ENCODE measurements at places on chromosomes 12 and 14.

DNA sequence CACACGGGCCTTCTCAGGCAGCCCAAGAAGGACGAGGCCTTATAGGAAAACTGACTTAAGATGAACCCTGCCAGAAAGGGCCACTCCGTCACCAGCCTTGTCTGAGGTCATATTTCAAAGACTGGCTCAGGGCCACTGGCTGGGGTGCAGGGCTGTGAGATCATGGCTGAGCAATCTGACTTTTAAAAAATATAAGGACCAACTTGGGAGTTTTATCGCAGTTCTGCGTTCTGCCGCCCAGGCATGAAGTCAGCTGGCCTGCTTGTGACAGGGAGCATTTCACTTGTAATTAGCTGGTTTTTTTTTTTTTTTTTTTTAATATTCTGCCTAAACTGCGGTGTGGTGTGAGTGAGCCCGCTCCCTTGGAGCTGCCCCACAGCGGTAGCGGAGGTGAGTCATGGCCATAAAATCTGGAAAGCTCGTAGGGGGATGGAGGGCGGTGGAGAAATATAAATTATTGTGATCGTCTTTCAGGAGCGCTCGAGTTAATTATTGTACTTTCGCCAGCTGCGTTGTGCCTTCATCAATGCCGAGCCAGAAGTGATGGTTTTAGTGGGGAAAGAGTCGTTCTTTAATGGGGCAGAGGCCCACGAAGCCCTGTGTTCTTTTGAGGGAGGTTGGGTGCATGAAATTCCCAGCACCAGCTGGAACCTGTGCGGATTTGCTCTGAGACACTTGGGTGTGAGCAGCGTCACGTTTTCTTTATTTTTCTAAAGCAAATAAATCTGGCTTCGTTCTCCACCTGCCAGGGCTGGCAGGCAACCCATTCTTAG lies 231.9 kb downstream of the C12orf75 start:
- peak; percentile 86 for DNase-seq

GRCh38 chr12:63308671-63309070 lies 157.7 kb upstream of the AVPR1A start:
- DNase-seq, result no peak

GRCh38 chr14:49946320-49947141 lies 53.6 kb downstream of the ARF6 start:
- DNase-seq, result peak; percentile 79

DNA sequence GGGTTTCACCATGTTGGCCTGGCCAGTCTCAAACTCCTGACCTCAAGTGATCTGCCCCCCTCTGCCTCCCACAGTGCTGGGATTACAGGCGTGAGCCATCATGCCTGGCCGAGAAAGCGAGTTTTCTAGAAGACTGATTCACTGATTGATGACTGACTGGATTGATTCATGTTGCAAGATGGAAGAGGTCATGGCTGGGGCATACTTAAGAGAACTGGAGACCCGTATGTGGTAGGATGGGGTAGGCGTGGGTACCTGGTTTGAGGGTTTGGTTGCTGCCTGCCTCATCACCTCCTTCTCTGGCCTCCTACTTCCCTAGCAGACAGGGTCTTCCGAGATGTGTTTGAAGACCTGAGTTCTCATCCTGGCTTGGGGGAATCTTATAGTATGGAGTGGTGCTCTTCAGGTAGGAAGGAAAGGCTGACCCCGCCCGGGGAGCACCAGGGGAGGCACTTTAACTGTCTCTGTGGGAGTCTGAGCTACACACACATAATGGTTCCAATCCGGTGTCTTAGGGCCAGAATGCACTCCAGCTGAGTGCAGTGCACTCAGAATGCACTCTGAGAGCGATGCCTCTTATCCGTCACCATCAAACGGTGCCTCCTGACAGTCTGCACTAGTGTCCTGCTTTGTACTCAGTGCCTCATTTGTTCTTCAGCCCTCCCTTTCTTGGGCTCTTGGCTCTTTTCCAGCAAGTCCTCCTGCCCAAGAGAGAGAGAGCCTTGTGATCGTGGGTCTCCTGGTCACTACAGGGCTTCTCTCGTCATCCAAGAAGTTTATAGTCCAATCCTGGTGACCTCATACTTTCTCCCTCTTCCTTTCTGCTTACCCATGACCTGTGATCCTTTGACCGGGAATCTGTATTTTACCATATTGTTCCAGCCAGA lies 19.7 kb downstream of the PLEKHG3 start:
- no peak for DNase-seq

DNA sequence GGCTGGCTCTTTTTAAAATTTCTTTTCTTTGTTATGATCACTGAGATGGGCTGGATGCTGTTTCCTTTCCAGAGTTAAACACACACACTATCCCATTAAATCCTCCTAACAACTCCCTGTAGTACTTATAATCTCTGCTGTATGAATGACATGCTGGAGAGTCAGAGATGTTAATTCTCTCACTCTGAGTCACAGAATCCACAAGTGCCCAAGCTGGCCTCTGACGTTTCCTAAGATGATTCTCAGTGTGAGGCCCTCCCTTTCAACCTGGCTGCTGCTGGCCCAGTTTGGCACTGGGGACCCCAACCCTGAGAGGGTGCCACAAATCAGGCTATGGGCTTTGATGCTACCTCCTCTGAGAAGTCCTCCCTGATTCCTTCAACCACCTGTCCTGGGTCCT lies 5.4 kb downstream of the NOS1 start:
- DNase-seq, result no peak

DNA sequence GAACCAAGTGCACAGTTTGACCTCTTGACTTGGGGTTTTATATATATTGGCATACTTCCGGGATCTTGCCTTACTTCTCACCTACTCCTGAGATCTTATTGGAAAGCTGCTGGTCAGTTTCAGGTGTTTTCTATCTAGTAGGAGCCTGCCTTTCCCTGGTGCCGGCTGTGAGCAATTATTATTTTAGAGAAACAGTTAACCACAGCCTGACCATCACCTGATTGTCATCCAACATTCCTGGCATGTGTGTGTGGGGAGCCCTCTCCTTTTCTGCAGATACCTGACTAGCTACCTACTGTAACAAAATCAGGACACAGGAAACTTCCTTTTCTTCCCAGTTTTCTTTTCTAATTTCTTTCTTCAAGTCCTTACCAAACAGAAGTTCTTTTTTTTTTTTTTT lies 220.4 kb downstream of the ATP23 start:
- DNase-seq, result no peak

GRCh38 chr12:100266585-100266834 lies 369 bp downstream of the DEPDC4 start:
- DNase-seq, result no peak

DNA sequence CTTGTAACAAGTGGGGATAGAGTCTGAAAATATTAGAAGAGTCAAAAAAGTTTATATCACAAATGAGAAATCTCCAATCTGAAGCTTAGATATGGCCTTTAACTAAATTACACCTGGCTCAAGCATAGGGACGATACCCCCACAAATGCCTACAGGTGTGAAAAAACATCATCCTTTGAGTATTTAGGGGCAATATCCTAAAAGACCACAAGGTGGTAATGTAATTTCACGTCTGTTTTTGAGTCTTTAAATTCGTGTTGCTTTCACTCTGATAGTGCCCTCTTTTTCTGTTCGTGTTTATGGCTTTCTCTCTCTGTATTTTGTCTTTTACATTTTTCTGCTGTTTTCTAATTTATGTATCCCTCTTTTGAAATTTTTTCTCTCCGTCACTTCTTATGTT lies 84.3 kb downstream of the ETNK1 start:
- DNase-seq, result peak; percentile 66

- no peak for DNase-seq
These were observed 83.6 kb downstream of the NOS1 start for GRCh38 chr12:117277875-117278274.

GRCh38 chr12:20006871-20007730 lies 361.2 kb upstream of the PDE3A start:
- no peak for DNase-seq

- DNase-seq, result peak; percentile 60
These were observed 61.2 kb downstream of the FBXL14 start for GRCh38 chr12:1533205-1533601.

- no peak for DNase-seq
These were observed 513.4 kb downstream of the MED13L start for GRCh38 chr12:115763982-115764621.

DNA sequence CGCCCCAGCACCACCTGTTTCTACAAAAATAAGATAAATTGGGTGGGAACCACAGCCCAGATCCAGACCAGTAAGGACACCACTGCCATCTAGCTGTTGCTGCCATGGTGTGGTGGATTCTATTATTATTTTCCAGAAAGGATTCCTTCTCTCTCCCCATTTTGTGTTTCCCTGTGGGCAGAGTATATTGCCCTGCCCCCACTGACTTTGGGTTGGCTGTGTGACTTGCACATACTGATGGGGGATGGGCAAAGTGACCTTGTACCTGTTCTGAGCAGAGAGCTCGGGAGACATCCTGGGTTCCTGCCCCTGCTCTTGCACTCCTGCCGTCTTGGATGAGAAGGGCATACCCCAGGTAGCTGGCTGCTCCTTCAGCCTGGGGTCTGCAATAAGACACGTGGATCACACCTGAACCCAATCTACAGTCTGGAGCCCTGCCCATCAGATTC lies 24.3 kb downstream of the MOAP1 start:
- peak; percentile 10 for DNase-seq

GRCh38 chr12:128361400-128361995 lies 94.5 kb downstream of the TMEM132C start:
- no peak for DNase-seq

GRCh38 chr12:7486512-7486911 lies 17.1 kb downstream of the CD163 start:
- DNase-seq, result no peak

DNA sequence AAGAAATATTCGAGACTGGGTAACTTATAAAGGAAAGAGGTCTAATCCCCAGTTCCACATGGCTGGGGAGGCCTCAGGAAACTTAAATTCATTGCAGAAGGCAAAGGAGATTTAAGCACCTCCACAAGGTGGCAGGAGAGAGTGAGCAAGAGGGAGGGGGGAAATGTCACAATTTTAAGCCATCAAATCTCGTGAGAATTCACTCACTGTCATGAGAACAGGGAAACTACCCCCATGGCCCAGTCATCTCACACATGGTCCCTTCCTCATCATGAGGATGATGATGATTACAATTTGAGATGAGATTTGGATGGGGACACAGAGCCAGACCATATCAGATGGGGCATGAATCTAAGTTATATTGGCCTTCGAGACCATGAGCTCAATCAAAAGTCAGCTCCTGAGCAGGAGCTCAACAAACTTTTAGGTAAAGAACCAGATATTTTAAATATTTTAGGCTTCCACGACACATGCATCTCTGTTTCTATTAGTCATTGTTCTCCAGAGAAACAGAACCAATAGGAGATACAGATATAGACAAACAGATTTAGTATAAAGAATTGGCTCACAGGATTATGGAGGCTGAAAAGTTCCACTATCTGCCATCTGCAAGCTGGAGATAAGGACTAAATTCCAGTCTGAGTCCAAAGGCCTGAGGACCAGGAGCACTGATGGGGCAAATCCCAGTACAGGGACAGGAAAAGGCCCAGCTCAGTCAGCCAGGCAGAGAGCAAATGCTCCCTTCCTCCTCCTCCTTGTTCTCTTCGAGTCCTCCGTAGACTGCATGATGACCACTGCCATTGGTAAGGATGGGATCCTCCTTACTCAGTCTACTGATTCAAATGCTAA lies 24.9 kb downstream of the DGLUCY start:
- DNase-seq, result peak; percentile 45

DNA sequence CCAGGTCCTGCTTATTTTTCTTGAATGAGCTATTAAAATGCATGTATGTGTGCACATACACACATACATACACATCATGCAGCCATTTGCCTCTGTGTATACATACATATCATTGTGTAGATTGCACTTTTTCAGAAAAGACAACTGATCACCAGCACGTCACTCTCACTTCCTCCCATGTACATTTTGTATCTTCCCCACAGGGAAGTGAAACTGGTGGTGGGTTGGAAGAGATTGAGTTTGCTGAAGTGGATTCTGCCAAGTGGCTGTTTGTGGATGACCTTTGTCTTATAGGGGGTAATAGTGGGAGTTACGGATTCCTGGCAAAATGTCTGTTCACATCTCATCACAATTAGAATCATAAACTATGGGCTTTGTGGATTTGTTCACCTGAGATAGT lies 448.6 kb downstream of the RAD51B start:
- DNase-seq, result no peak

- no peak for DNase-seq
These were observed 127.1 kb upstream of the BMP4 start for GRCh38 chr14:54083549-54084239.

- DNase-seq, result peak; percentile 95
These were observed 40.7 kb downstream of the LRRIQ1 start for GRCh38 chr12:85076688-85077430.

GRCh38 chr12:2679068-2679815 lies 115.5 kb upstream of the FKBP4 start:
- DNase-seq, result no peak

GRCh38 chr14:61535458-61535857 lies 159.9 kb upstream of the HIF1A start:
- DNase-seq, result no peak

DNA sequence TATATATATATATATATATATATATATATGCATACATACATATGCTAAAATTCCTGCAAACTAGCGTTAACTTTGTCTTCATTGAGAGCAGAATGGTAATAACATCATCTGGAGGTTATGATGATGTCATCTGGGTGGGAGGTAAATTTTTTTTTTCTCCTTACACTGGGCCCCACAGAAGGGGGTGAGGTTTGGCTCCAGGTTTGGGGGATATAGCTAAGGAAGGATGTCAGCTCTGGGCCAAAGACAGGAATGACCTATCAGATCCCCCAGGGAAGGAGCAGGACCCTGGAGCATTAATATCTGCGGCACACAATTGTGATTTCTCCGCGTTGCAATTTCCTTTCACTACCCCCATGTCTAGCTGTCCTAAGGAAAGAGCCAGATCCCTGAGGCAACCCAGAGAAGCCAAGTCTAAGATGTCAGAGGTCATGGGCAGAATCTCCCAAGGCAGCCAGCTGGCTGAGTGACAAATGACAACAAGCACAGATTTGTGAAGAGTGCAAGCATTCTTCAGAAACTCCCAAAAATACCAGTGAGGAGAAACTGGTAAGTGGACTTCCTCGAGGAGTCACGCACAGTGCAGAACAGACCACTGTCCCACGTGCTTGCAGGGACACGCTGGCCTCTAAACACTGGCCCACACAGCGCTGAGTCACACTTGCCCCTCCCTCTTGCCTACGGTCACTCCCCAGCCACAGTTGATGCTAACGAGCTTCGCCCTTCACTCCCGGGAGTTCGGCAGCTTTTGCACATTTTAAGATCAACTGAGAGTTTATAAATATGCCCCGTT lies 9.9 kb downstream of the UBC start:
- DNase-seq, result peak; percentile 95

- no peak for DNase-seq
These were observed 265.3 kb downstream of the SOX5 start for GRCh38 chr12:23684121-23684520.

DNA sequence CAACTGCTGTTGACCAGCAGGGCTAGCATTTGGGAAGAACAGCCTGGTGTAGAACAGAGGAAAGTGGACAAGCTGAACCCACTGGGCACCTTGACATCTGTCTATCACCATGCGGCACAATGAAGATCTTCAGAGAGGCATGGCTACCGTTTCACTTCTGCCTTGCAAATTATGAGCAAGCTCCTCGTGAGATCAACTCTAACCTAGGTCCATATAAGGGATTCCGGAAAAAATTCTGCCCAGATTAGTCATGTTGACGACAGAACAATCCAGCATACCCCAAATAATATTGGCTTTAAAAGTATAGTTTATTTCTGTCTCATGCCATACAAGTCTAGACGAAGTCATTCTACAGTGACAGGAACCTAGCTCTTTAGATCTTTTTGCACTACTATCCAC lies 91.6 kb upstream of the ATF7IP start:
- DNase-seq, result no peak
